HS-27A (cell line): ENCODE measurements at places on chromosomes 1 and 21.

DNA sequence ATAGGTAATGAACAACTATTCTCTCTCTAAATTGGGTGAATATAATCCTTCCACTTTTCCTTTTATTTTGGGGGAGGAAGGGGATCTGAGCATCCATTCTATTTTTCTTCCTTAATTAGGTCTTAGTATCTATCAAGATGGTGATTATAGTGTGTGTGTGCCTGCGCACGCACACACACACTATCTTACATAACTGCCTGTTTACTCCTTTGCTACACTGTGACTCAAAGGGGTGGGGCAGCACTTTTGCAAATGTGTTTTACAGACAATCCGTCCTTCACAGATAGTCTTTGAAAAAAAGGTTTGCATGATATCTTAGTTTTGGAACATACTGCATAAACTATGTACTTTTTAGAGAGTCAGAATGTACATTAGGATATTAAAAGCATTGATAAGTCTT is 191.5 kb downstream of the SDCCAG8 start:
- no peak for DNase-seq

DNA sequence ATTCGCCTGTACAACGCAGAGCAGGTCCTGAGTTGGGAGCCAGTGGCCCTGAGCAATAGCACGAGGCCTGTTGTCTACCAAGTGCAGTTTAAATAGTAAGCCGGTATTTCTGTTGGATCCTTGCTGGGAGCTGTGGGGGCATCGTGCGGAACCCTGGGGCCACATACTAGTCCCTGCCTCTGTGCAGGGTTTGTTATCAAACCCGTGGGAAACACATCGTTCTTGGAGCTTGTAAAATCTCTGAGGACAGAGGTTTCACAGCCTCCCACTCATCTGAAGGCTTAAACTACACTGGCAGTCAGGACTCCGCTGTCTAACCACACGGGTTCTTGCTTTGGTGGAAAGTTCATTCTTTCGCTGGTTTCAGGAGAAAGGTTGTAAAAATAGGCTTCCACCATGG is 11.7 kb downstream of the IFNGR2 start:
- DNase-seq = no peak

DNA sequence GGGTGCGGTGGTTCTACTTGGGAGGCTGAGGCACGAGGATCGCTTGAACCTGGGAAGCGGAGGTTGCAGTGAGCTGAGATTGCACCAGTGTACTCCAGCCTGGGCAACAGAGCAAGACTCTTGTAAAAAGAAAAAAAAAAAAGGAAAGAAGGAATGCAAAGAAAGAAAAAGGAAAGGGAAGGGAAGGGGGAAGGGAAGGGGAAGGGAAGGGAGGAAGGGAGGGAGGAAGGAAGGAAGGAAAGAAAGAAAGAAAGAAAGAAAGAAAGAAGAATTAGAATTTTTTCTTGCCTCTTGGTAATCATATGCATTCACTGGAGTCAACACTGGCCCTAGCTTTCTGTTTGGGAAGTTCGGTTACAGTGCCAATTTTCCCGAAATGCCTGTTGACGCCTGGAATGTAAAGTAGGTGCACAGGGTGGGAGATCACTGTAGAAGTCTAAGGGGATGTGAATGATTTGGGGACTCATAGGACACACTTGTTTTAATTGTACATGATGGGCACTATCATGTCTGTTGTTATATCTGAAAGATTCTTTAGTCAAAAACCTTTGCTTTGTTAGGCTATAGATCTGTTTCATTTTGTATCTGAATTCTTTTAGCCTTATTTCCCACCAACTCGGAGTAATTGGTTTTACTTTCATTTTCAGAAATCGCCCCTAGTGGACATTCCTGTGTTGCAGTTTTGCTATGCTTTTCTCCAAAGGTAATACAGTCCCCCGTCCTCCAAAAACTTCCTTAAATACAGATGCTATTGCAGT is 59.8 kb upstream of the MORC3 start:
- no peak for DNase-seq

- no peak for DNase-seq
Observed at GRCh38 chr21:28657566-28657965, 335.1 kb downstream of the LTN1 start.

DNA sequence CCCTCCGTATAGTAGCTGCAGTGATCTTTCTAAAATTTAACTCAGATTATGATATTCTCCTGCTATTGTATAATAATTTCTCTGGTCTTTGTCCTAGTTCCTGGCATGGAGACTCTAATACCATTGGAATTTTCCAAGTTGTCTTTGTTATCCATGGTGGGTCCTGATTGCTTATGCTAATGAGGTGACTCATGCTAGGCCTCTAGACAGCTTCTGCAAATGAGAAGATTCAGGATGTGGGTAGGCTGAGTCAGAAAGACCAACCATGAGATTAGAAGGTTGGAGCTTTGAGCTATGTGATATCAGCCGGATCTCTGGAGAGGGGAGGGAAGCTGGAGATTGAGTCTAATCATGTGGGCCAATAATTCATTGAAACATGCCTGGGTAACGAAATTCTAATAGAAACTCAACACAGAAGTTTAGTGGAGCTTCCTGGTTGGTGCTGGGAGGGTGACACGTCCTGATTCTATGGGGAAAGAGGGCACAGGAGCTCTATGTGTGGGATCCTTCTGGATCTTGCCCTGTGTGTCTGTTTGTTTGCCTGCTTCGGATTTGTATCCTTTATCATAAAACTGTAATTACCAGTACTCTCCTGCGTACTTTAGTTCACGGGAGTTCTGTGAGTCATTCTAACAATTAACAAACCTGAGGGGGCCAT is 73.2 kb upstream of the CNIH3 start:
- DNase-seq = peak; percentile 93

DNA sequence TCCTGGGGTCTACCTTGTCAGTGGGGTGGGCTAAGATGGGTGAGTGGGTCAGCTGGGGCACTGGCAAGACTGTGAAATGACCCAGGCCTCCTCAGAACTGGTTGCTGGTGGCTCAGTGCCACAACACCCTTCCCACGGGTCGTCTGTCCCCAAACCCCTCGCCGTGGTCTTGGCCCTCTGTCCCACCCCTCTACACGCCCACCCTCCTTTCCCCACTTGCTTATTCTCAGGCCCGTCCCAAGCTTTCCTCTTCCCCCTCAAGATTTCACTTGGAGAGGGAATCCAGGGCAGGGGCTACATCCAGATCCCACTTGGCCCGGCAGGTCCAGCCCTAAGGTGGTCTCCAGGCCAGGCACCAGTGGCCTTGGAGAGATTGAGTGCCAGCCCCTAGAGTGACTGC is 16.7 kb downstream of the CSF1 start:
- DNase-seq = no peak

GRCh38 chr1:50158421-50158820 is 49.7 kb downstream of the ELAVL4 start:
- no peak for DNase-seq
